Uterus (tissue), 4 donors: ENCODE measurements at places on chromosomes 7 and 10.

GRCh38 chr10:88113657-88114272 is 250.3 kb downstream of the PTEN start:
- H3K36me3 ChIP-seq = no peaks in the 10 kb centered on the region
- no peaks in the 10 kb centered on the region for H3K27me3 ChIP-seq
- no peaks in the 10 kb centered on the region for H3K4me1 ChIP-seq
- no peak for DNase-seq
- H3K4me3 ChIP-seq = no peak overlapping the region

DNA sequence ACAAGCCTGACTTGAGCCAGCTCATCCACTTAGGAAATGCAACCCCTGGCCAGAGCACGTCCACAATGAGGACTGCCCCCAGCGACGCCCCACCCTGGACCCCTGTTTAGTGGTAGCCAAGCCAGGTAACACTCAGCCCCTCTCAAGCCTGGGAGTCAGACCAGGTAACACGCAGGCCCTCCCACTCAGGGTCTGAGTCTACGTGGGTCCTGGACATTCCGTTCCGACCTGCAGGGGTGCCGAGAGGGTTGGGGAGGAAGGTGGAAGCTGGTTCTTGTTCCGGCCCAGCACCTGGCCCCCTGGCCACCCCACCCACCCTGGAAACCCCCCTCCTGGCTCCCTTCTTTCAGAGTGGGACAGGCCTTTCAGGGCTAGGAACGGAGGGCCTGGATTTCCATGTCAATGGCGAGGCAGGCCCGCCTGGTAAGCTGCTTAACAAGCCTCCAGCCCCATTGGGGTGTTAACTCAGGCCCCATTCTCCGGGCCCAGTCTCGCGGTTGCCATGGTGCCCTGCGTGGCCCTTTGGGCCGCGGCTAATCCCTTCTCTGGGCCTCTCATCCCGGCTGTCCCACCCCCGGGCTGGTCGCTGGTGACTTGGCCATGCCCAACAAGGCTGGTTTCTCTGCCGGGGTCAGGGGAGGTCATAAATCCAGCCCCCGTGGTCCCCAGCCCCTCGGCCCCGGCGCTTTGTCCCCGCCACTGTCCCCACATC is 19.7 kb upstream of the LFNG start:
- H3K36me3 ChIP-seq = no peaks in the 10 kb centered on the region
- H3K4me1 ChIP-seq = no peaks in the 10 kb centered on the region
- no peak for DNase-seq
- H3K27ac ChIP-seq = no peak overlapping the region
- H3K27me3 ChIP-seq = no peaks in the 10 kb centered on the region

- no peaks in the 10 kb centered on the region for H3K36me3 ChIP-seq
- no peaks in the 10 kb centered on the region for H3K27me3 ChIP-seq
- peak overlapping the region; percentile 83 for H3K4me3 ChIP-seq
- no peaks in the 10 kb centered on the region for H3K4me1 ChIP-seq
- DNase-seq = no peak
- H3K27ac ChIP-seq = peak overlapping the region; percentile 66
Measured at GRCh38 chr10:70053218-70053840, 683 bp downstream of the MACROH2A2 start.

GRCh38 chr7:157979636-157980340 is 607.8 kb downstream of the PTPRN2 start:
- DNase-seq = no peak
- H3K36me3 ChIP-seq = no peaks in the 10 kb centered on the region
- no peaks in the 10 kb centered on the region for H3K4me1 ChIP-seq
- no peak overlapping the region for H3K4me3 ChIP-seq

GRCh38 chr7:17588730-17589129 is 290.3 kb downstream of the AHR start:
- no peaks in the 10 kb centered on the region for H3K4me1 ChIP-seq
- no peaks in the 10 kb centered on the region for H3K27me3 ChIP-seq
- no peak for DNase-seq
- no peak overlapping the region for H3K4me3 ChIP-seq

DNA sequence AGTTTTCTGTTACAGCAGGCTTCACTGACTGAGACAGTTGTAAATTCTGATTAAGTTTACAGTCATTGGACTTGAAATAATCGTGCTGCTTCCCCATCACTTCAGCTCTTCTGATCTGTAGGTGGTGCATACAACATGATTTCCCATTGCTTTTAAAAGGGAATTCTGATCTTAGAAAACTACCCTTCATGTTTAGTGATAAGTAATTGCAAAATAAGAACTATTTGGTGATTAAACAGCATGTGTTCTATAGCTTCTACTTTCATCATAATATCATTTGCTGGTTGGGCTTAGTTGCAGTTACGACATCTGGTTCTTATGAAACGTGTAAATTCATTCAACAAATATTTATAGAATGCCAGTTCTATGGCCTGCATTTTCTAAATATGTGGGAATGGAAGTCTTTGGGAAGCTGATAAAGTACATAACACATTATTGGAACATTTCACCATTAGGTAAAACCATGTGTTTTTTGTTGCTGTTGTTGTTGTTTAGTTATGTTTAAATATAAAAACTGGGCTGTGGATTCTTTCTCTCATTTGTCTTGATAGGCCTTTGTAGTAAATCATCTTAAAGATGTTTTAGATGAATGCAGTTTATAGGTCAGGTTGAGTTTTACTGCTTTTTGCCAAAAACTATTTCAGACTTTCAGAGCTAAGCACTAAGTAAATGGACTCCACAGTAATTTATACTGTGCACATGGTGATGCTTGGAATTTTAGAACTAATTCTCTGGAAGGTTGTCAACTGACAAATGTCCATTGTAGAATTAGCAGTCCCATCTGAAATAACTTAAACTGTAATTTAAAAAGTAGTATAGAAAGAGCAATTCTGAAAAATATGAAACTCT is 13.1 kb downstream of the GNAI1 start:
- DNase-seq = no peak
- H3K27ac ChIP-seq = peak overlapping the region; percentile 43
- H3K4me1 ChIP-seq = peaks cover 7% of the 10 kb centered on the region
- H3K27me3 ChIP-seq = no peaks in the 10 kb centered on the region

DNA sequence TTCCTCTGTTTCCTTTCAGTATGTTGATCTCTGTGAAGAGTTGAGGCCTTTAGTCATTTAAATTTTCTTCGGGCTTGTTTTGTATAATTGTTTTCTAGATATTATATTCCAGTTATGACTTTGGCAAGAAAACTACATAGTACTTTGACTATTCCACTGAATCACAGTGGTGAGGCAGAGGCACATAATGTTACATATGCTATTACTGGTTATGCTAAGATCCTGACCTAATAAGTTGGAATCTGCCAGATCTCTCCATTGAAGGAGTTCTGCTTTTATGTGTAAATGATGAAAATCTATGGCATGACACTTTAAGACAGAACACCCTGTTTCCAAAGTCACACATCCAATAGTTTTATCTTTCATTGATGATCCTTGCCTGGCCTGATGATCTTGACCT is 83.7 kb downstream of the CYP2C19 start:
- no peaks in the 10 kb centered on the region for H3K27me3 ChIP-seq
- no peaks in the 10 kb centered on the region for H3K4me1 ChIP-seq
- no peak overlapping the region for H3K4me3 ChIP-seq
- no peak overlapping the region for H3K27ac ChIP-seq

GRCh38 chr10:88546497-88546896 is 36.6 kb downstream of the RNLS start:
- DNase-seq = no peak
- H3K27me3 ChIP-seq = no peaks in the 10 kb centered on the region
- H3K4me3 ChIP-seq = no peak overlapping the region
- peak overlapping the region; percentile 22 for H3K27ac ChIP-seq
- peaks cover 11% of the 10 kb centered on the region for H3K4me1 ChIP-seq
